ENCODE measurements at places on chromosomes 16 and 17.
A peak's percentile ranks its signal among the peaks of the same experiment; 100 is the strongest.

GRCh38 chr17:82055965-82056728 is 4.4 kb downstream of the GPS1 start:
- DNase-seq, result no peak

DNA sequence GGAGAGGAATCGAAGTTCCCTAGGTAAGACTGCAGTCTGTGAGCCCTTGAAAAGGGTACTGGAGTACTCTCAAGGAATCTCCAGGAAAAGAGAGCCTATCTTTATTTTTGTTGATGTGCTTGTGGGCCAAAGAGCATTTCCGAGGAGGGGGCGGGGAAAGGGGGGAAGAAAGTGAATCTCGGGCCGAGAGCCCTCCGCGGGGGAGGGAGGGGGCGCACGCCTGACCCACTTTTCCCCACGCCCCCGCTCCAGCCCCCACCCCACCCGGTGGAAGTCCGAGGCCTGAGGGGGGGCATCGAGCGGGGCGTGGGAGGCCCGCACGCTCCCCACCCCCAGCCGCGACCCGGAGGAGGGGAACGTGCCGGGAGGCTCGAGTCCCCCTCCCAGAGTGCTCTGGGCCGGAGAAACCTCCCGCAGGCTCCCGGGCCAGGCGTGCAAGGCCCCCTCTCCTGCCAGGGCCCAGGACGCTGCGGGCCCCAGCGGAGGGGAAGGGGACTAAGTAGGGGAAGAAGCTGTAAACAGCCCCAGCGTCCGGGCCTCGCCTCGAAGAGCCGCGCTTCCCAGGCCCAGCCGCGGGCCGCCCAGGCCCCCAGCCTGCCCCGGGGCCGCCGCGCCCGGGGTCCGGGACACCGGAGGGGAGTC is 444 bp downstream of the HELZ start:
- no peak for DNase-seq

- peak; percentile 61 for DNase-seq
These were observed 44.0 kb downstream of the IRX6 start for GRCh38 chr16:55367866-55368603.

- no peak for DNase-seq
These were observed 215.4 kb downstream of the CHD9NB start for GRCh38 chr16:52837251-52837650.

DNA sequence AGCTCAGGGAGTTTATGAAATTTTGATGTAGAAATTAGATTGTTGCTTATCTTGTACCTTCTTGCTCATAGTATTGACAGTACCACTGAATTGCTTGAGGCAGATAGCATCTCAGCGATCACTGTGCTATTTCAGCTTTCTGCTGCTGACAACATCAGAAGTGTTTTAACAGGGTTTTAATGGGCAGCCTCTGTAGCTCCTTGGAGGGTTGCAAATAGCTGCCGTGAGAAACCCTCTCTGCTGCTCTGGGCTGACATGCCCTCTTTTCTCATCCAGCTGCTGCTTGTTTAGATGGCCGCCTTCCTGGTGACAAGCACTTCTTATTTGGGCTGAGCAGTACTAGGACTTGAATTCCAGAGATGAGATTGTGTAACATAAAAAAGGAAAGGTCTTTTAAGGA is 180.2 kb upstream of the TBX2 start:
- peak; percentile 94 for DNase-seq

- DNase-seq, result no peak
These were observed 133.4 kb downstream of the SPACA3 start for GRCh38 chr17:33124871-33125551.

DNA sequence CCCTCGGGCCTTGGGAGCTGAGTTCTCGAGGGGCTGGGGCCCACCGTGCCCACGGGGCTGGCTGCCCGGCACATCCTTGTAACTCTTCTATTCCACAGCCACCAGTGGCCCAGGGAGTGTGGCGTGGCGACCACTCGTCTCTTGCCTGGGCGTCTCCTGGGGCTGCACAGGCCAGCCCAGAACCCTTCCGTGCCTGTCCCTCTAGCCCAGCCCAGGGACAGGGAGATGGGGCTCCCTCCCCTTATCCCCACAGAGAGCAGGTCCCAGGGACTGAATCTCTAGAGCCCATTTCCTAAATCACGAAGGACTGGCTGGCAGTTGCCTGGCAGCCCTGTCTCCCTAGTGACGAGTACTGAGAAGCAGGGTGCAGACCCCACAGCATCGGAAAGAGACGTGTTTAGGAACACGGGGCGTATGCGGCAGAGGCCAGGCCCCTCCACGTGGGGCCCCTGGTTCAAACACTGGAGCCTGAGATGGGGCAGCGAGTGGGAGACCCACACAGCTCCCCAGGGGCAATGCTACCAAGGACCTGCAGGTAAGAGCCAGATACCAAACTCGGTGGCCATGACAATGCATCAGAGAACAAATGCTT is 51.0 kb downstream of the TIMM22 start:
- DNase-seq, result no peak

DNA sequence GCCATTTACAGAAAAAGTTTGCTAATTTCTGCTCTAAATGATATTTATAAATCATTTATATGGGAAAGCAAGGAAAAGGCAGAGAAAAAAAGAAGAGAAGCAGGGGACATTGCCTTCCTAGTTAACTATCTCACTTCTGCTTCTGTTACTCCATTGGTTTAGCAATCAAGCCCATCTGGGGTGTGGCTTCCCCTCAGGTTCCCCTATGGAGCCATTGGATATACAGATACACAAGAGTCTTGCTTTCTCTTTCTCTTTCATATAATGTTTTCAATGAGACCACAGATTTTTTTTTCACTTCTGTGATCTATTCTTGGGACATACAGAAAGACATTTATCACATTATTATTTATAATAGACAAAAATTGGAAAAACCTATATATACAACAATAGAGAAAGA is 105.6 kb upstream of the TOM1L1 start:
- DNase-seq, result no peak

GRCh38 chr16:87698241-87698640 is 67.5 kb downstream of the KLHDC4 start:
- no peak for DNase-seq

DNA sequence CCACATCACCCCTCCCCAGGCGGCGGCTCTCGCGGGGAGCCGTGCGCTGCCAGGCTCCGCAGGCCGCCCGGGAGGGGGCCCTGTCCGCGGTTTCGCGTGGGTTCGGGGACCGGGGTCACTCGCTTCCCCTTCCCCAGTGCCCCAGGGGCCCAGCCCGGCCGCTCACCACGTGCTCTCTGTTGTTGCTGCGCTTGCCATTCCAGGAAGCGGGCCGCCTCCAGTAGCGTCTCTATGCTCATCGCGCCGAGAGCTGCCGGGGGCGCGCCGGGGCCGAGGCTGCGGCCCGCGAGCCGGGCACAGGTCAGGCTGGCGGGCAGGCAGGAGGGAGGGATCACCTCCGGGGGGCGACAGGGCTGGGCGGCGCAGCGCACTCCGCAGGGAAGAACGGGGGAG is 390 bp downstream of the MNT start:
- peak; percentile 60 for DNase-seq

- peak; percentile 98 for DNase-seq
These were observed 805 bp upstream of the ORAI3 start for GRCh38 chr16:30947859-30948666.

GRCh38 chr17:44927696-44928095 is 12.4 kb upstream of the GFAP start:
- DNase-seq, result no peak

DNA sequence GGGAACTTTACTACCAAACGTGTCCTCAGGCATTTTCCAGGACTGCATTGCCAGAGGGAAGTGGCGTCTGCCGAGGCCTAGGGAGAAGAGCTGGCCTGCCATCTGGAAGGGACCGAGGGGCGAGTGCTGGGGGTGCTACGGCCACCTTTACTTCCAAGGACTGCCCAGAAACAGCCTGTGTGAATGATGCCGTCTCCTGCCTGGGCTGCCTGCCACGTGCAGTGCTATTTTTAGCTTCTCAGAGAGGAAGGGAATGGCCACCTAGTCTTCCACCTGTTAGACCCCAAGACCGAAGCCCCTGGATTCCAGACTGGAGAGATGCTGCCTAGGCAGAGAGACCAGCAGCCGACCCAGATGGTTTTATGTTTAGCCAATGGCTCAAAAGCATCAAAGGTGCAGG is 57.2 kb downstream of the VAC14 start:
- no peak for DNase-seq

DNA sequence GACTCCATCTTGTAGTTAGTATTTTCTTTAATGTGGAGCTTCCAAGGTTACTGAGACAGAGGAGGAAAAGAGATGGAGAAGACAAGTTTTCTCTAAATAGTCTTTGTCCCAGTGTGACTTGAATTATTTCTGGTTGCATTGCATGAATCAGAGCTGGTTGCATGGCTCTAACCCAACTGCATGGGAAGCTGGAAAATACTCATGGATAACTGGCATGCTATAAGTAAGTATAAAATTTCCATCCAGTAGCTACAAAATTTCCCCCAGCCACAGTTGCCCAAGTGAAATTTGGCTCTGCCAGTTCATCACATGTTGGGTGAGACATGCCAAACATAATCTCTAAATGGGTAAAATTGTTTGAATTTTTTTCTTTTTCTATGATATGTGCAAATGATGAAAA is 1161.5 kb downstream of the CDH11 start:
- no peak for DNase-seq

DNA sequence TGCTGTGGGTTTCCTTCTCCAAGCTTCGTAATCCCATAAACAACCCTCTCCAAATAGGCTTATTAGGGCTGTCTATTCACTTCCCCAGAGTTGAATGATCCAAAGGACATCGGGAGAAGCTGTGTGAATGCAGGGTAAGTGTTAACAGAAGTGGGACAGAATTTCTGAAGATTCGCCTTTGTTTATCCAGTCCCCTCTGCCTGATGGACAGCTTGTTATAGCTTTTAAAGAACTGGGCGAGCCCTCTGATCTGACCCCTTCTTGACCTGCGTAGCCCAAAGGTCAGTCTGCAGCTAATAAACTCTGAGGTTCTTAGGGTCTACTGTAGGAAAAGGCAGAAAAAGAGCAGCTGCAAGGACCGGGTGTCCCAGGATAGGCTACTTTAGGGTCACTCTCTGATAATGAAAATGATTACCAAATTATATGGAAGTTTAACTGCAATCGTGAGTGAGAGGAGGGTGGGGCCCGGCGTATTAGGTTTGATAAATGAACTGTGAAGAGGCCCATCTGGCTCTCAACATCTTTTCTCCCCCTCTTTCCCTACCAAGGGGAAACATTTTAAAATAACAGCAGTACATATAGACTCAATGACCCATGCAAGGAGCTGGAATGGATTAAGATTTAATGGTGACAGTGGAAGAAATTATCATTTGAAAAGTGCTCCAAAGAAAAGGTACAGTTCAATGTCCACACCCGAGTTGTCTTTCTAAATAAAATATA is 233.4 kb downstream of the FTO start:
- no peak for DNase-seq

DNA sequence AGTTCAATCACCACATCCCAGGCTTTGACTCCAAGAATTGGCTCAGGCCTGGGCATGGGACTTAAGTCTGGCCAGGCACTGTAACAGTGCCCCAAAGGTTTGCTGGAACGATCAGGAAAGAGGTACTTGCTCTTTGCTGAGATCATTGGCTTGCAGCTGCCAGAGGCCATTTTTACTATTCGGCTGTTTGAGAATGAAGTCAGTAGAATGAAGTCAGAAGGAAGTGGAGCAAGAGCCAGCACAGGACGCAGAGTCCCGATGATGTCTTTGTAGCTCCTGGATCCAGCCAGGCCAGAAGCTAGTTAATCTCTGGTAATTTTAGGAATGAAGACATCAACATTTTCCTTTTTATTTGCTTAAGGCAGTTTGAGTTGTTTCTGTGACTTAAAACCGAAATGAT is 195.5 kb downstream of the RAB11FIP4 start:
- DNase-seq, result peak; percentile 79

DNA sequence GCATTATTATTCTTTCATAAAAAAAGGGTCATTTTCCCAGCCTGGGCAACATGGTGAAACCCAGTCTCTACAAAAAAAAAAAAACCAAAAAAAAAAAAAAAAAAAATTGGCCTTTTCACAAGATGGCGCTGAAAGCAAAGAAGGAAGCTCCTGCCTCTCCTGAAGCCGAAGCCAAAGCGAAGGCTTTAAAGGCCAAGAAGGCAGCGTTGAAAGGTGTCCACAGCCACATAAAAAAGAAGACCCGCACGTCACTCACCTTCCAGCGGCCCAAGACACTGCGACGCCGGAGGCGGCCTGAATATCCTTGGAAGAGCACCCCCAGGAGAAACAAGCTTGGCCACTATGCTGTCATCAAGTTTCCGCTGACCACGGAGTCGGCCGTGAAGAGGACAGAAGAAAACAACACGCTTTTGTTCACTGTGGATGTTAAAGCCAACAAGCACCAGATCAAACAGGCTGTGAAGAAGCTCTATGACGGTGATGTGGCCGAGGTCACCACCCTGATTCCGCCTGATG is 4.9 kb upstream of the PGAP6 start:
- no peak for DNase-seq

DNA sequence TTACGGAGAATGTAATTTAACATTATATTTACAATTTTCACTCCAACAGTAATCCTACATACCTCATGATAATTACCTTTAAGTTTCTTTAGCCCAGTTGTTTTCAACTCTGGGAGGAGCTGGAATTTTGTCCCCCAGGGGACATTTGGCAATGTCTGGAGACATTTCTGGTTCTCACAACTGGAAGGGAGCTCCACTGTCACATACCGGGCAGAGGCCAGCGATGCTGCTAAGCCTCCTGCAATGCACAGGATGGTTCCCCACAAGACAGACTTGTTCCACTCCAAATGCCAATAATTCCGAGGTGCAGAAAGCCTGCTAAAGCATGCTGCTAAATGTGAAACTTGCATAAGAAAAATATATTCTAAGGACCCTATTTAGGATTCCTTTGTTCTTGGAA is 251.1 kb upstream of the IRX5 start:
- no peak for DNase-seq

DNA sequence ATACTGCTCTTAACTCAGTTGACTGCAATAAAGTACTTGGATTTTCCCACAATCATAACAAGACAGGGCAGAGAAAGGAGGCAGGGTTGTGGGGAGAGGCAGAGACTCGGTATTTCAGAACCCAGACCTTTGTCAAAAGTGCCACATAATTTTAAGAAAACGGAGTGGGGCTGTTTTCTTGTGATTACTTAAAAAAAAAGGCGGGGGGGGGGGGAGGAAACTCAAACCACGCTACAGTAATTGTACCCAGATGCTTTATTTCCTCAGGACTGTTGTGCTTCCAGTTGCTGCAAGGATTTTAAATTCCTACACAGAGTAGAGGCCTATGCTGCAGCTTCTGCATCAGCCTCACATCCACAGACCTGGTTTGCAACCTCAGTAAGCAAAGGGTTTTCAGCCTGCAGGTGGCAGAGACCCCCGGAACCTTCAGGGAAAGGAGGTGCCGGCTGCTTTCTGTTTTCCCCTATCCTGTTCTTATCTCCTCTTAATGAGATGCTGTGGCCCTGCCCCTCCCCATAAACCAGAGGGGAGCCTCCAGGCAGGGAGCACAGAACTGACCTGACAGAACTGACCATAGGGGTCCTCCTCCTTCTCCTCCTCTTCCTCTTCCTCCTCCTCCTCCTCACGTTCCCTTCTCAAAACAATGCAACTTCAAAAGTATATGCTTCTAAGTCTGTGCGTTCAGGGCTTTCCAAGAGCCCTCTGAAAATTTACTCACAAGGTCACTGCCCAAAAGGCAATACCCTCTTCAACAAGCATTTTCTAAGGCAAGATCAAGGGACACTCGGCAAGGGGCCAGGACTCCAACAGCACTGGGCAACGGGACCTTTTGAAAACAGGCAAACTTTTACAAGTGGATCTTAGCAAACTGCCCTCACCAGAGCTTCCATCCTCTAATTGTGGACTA is 7.5 kb downstream of the AXIN2 start:
- peak; percentile 72 for DNase-seq

All from EH (cell line).